Occipital lobe (tissue), 3 donors: ENCODE measurements at places on chromosomes 16 and 17. TPM values are rescaled to one million over a fixed set of nuclear protein-coding genes. Genes with fewer than 3 reads are reported as not detected.

SPHK1 gene
- 0.78 TPM for total RNA-seq

SLC5A11 gene
- not detected for total RNA-seq

FLCN gene
- total RNA-seq = 29.3 TPM

MT4 gene
- not detected for total RNA-seq

HOXB5 gene
- not detected for total RNA-seq
